Naive thymus-derived CD8-positive, alpha-beta T cell (primary cell): ENCODE measurements at places on chromosomes 6 and 20. TPM values are rescaled to one million over a fixed set of nuclear protein-coding genes. Genes with fewer than 3 reads are reported as not detected.

DNA sequence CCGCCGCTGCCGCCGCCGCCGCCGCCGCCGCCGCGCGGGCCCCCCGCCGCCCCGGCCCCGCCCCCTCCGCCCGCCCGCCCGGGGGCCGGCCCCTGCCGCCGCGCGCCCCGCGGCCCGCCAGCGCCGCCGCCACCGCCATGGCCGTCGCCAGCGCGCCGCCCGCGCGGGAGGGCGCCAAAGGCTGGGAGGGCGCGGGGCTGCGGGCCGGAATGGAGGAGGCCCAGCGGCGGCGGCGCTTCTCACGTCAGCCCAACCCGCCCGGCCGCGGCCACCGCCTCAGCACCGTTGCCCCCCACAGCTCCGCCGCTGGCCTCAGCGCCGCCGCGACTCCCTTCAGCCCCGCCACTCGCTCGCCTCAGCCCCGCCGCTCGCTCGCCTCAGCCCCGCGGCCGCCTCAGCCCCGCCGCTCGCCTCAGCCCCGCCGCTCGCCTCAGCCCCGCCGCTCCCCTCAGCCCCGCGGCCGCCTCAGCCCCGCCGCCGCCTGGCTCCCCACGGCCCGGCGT lies 258 bp downstream of the PHF10 start:
- peaks cover 51% of the 10 kb centered on the region for H3K4me1 ChIP-seq
- no peak overlapping the region for H3K27ac ChIP-seq
- H3K27me3 ChIP-seq, result no peaks in the 10 kb centered on the region

DNA sequence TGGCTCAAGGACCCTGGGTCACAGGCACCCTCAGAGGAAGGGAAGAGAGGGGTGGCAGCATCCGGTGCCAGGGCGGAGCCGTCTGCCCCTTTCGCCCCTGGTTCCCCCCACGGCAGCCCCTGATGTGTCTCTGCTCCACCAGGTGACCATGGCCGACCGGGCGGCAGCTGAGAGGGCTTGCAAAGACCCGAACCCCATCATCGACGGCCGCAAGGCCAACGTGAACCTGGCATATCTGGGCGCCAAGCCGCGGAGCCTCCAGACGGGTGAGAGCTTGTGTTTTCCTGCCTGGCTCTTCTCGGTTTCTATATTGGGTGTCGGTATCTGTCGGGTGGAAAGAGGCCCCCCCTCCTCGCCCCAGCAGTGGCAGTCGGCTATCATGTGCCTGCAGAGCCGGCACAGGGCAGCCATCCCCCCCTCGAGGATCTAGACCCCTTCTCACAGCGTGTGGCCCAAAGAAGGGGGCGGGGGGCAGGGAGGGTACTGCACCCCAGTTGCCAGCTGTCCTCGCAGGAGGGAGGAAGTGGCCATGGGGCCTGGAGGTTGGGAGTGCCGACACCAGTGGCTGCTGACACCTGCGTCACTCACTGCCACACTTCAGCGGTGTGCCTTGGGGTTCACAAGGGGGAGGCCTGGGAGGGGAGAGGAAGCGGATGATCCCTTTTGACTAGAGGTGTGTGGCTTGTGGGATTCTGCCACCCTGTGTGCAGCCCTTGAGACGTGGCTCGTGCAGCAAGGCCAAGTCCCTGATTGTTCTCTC lies 1.5 kb downstream of the RBM38 start:
- peaks cover 44% of the 10 kb centered on the region for H3K36me3 ChIP-seq
- DNase-seq, result peak; percentile 91
- H3K4me1 ChIP-seq, result peaks cover 65% of the 10 kb centered on the region
- peak overlapping the region; percentile 92 for H3K27ac ChIP-seq
- peak overlapping the region; percentile 97 for H3K4me3 ChIP-seq

- H3K27me3 ChIP-seq, result no peaks in the 10 kb centered on the region
- H3K4me1 ChIP-seq, result peaks cover 21% of the 10 kb centered on the region
- no peak overlapping the region for H3K4me3 ChIP-seq
- H3K36me3 ChIP-seq, result no peaks in the 10 kb centered on the region
- H3K27ac ChIP-seq, result no peak overlapping the region
Observed at GRCh38 chr6:144585217-144585814, 300.2 kb downstream of the UTRN start.

DNA sequence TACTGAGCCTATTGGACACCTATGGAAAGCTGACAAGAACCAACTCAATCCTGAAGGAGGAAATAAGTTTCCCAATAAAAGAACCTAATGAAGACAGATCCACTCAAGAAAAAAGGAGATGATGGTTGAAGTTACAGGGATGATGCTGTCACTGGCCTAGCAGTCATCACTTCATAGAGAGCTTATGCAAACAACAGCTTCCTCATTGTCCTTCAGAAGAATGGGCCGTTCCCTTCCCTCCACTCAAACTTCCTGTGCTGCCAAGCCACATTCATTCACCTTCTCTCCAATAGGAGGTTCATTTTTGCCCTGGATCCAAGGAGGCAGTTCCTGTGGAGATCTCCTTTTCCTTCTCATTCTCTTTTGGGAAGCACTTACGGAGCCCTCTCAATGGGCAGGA lies 13.8 kb upstream of the PM20D2 start:
- H3K27me3 ChIP-seq, result no peaks in the 10 kb centered on the region
- DNase-seq, result no peak
- peaks cover 6% of the 10 kb centered on the region for H3K36me3 ChIP-seq
- H3K4me1 ChIP-seq, result no peaks in the 10 kb centered on the region

GRCh38 chr20:25517124-25517523 lies 68.2 kb downstream of the NINL start:
- H3K36me3 ChIP-seq, result peaks cover 78% of the 10 kb centered on the region
- no peaks in the 10 kb centered on the region for H3K27me3 ChIP-seq
- H3K4me1 ChIP-seq, result no peaks in the 10 kb centered on the region
- no peak overlapping the region for H3K4me3 ChIP-seq
- no peak for DNase-seq

- H3K27me3 ChIP-seq, result no peaks in the 10 kb centered on the region
- H3K36me3 ChIP-seq, result no peaks in the 10 kb centered on the region
- no peaks in the 10 kb centered on the region for H3K4me1 ChIP-seq
- no peak overlapping the region for H3K27ac ChIP-seq
- DNase-seq, result no peak
Observed at GRCh38 chr6:19472850-19473249, 364.3 kb upstream of the ID4 start.

DNA sequence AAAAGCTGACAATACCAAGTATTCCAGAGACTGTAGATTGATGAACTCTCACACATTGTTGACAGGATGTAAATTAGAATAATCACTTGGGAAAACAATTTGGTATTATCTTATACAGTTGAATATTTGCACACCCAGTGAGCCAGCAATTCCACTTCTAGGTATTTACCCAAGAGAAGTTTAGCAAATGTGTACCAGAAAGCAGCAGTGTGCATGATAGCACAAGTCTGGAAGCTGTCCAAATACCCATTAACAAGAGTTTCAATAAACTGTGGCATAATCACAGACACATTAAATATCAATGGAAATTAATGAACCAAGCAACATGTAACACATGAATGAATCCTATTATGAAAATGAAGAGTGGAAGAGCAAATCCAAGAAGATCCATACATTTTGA lies 233.6 kb downstream of the TPBG start:
- no peak overlapping the region for H3K4me3 ChIP-seq
- H3K4me1 ChIP-seq, result no peaks in the 10 kb centered on the region
- H3K27me3 ChIP-seq, result peaks cover 7% of the 10 kb centered on the region
- H3K36me3 ChIP-seq, result no peaks in the 10 kb centered on the region
- no peak for DNase-seq
- H3K27ac ChIP-seq, result no peak overlapping the region

- no peak overlapping the region for H3K4me3 ChIP-seq
- H3K4me1 ChIP-seq, result peaks cover 16% of the 10 kb centered on the region
- no peak for DNase-seq
- peaks cover 6% of the 10 kb centered on the region for H3K36me3 ChIP-seq
- peaks cover 18% of the 10 kb centered on the region for H3K27me3 ChIP-seq
- H3K27ac ChIP-seq, result no peak overlapping the region
Observed at GRCh38 chr20:2795451-2795850, 5.0 kb downstream of the CPXM1 start.

DNA sequence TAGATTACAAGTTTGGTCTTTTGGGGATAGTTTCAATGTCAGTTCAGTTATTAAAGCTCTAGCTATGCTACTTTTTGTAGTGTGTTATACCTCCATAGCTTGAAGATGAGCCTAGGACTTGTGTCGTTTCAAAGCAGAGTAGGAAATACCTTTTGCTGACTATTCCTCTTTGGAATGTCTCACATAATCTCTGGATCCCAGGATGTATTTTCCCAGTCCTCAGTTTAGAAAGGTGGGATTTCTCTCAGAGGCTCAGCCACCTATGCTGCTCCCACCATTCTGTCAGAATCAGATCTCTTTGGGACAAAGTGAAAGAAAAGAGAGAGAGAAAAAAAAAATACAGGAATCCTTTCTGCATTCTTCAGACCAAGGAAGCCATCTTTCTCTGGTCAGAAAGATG lies 567.5 kb upstream of the IMPG1 start:
- DNase-seq, result no peak
- no peak overlapping the region for H3K27ac ChIP-seq
- peaks cover 4% of the 10 kb centered on the region for H3K36me3 ChIP-seq

GRCh38 chr6:41194386-41194785 lies 6.6 kb downstream of the TREML2 start:
- H3K27ac ChIP-seq, result peak overlapping the region; percentile 66
- no peak for DNase-seq
- H3K4me3 ChIP-seq, result no peak overlapping the region
- H3K27me3 ChIP-seq, result no peaks in the 10 kb centered on the region
- H3K4me1 ChIP-seq, result peaks cover 80% of the 10 kb centered on the region

GRCh38 chr20:11083841-11084240 lies 410.0 kb upstream of the JAG1 start:
- no peaks in the 10 kb centered on the region for H3K4me1 ChIP-seq
- H3K4me3 ChIP-seq, result no peak overlapping the region
- DNase-seq, result no peak
- no peaks in the 10 kb centered on the region for H3K36me3 ChIP-seq
- H3K27ac ChIP-seq, result no peak overlapping the region
- H3K27me3 ChIP-seq, result no peaks in the 10 kb centered on the region

- H3K27ac ChIP-seq, result no peak overlapping the region
- no peaks in the 10 kb centered on the region for H3K36me3 ChIP-seq
- peaks cover 3% of the 10 kb centered on the region for H3K27me3 ChIP-seq
- DNase-seq, result no peak
- H3K4me1 ChIP-seq, result peaks cover 6% of the 10 kb centered on the region
Observed at GRCh38 chr20:52473186-52473585, 281.6 kb upstream of the ZFP64 start.

GRCh38 chr6:40848868-40849514 lies 190.0 kb downstream of the UNC5CL start:
- peaks cover 14% of the 10 kb centered on the region for H3K4me1 ChIP-seq
- no peak overlapping the region for H3K27ac ChIP-seq
- no peak overlapping the region for H3K4me3 ChIP-seq
- DNase-seq, result no peak
- peaks cover 12% of the 10 kb centered on the region for H3K27me3 ChIP-seq

GRCh38 chr20:55961376-55962330 lies 43.7 kb downstream of the CBLN4 start:
- H3K4me1 ChIP-seq, result no peaks in the 10 kb centered on the region
- DNase-seq, result no peak
- peaks cover 8% of the 10 kb centered on the region for H3K27me3 ChIP-seq
- no peak overlapping the region for H3K27ac ChIP-seq
- H3K36me3 ChIP-seq, result no peaks in the 10 kb centered on the region

GRCh38 chr6:136696783-136697364 lies 95.4 kb downstream of the MAP3K5 start:
- H3K36me3 ChIP-seq, result no peaks in the 10 kb centered on the region
- no peak overlapping the region for H3K27ac ChIP-seq

GRCh38 chr6:1278061-1278720 lies 33.7 kb upstream of the FOXQ1 start:
- no peak overlapping the region for H3K4me3 ChIP-seq
- H3K27ac ChIP-seq, result no peak overlapping the region
- H3K27me3 ChIP-seq, result peaks cover 21% of the 10 kb centered on the region
- DNase-seq, result no peak
- no peaks in the 10 kb centered on the region for H3K36me3 ChIP-seq
- no peaks in the 10 kb centered on the region for H3K4me1 ChIP-seq

DNA sequence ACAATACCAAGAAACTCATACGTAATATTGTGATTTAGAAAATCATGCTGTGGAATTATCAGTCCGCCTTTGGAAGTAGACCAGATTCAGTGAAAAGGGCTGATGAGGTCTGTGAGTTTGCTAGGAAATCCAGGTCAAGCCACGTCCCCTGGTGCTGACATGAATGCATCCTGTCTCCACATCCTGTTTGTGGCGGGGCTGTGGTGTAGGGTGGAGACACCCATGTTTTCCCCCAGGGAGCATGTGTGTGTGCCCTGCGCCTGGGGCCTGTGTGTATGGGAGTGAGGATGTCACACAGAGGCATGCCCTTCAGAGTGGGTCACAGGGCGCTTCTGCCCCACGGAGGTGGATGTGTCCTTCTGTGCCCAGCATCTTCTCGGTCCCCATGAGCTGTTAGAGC lies 109.1 kb downstream of the SASH1 start:
- no peak for DNase-seq
- H3K4me1 ChIP-seq, result peaks cover 7% of the 10 kb centered on the region
- no peaks in the 10 kb centered on the region for H3K36me3 ChIP-seq
- H3K4me3 ChIP-seq, result no peak overlapping the region
- H3K27me3 ChIP-seq, result peaks cover 26% of the 10 kb centered on the region
- no peak overlapping the region for H3K27ac ChIP-seq

DNA sequence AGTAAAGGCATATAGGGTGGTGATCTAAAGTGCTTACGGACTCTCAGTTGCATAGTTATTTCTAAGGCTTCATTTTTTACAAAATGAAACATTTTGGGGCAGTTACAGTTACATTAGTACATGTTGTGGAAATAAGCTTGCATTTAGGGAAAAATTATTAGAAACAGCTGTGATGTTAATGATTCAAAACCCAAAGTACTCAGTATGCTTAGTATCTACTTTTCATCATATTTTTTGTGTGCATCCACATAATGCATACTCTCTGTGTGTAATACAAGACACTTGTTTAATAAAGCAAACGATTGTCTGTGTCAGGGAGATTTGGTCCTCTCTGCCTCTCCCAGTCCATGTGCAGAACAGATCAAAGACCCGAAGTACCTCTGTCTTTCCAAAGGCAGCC lies 11.4 kb upstream of the TBX18 start:
- peaks cover 86% of the 10 kb centered on the region for H3K27me3 ChIP-seq
- H3K4me1 ChIP-seq, result no peaks in the 10 kb centered on the region
- no peak overlapping the region for H3K27ac ChIP-seq
- no peak for DNase-seq

Gene REM1
- not detected for total RNA-seq

Gene AKAP12
- total RNA-seq, result not detected

Gene FAM162B
- total RNA-seq, result not detected

Gene RBBP9
- total RNA-seq, result 8.5 TPM

Gene CLVS2
- not detected for total RNA-seq

Gene IMPG1
- total RNA-seq, result not detected

Gene SLC4A11
- total RNA-seq, result 2.1 TPM

Gene RPP40
- total RNA-seq, result 7.9 TPM

Gene HLA-DMB
- 23.5 TPM for total RNA-seq
